ENCODE measurements at places on chromosomes 7 and 10.

- no peak for DNase-seq
Observed at GRCh38 chr7:27194686-27195379, 5.1 kb downstream of the HOXA13 start.

DNA sequence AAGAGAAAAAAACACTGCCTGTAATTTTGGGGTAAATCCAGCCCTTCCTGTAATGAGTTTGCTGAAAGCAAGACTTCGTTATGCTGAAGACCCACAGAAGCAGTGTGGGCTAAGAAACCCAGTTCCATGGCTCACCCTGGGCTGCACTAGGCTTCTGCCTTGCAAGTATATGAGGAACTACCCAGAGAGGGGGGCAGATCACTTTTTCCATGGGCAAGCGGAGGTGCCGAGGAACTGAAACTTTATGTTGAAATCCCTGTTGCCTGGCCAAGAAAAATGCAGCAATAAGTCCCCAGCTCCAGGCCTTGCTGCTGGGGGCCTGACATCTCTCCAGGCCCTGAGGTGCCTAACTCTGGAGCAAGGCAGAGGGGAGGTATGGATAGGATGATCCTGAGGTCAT lies 8.5 kb downstream of the RASSF4 start:
- DNase-seq, result no peak

DNA sequence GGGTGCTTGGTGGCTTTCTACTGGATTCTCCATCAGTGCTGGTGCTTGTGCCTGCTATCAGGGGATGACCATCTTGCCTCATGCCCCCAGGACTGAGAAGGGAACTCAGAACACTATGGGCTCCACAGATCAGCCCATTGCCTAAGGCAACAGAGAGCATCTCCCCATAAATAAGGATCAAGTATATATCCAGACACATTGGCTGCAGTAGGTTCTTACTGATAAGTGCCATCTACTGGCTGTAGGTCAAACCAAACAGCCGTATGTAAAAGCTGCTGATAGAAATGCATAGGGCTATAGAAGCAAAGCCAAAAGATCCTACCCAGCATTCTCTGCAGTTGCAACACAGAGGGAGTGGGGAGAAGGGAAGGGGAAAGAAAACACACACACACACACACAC lies 153.7 kb downstream of the CDK14 start:
- no peak for DNase-seq

DNA sequence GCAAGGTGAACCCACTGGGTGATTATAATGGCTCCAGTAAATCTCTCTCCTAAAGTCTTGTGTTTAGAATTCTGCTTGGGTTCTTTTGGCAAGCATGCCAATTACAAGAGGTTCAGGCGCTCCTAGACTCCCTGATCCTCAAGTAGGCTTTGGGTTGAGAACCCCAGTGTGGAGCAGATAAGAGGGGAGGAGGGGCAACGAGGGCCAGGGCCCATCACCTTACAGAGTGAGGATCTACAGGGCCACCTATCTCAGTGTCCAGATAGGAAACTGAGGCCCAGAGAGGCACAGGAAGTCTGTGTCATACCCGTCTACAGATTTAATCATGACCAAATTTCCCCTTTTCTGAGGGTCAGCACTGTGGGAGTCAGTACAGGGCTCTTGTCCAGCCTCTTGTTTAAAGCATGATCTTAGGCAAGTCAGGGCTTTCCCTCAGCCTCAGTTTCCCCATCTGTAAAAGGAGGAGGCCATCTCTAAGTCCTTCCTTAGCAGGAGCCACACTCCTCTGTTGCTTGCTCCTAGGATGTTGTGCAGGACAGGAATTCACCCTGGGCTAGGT lies 4.4 kb downstream of the TACR2 start:
- no peak for DNase-seq

- no peak for DNase-seq
Observed at GRCh38 chr10:9834434-9834833, 1183.2 kb upstream of the CELF2 start.

DNA sequence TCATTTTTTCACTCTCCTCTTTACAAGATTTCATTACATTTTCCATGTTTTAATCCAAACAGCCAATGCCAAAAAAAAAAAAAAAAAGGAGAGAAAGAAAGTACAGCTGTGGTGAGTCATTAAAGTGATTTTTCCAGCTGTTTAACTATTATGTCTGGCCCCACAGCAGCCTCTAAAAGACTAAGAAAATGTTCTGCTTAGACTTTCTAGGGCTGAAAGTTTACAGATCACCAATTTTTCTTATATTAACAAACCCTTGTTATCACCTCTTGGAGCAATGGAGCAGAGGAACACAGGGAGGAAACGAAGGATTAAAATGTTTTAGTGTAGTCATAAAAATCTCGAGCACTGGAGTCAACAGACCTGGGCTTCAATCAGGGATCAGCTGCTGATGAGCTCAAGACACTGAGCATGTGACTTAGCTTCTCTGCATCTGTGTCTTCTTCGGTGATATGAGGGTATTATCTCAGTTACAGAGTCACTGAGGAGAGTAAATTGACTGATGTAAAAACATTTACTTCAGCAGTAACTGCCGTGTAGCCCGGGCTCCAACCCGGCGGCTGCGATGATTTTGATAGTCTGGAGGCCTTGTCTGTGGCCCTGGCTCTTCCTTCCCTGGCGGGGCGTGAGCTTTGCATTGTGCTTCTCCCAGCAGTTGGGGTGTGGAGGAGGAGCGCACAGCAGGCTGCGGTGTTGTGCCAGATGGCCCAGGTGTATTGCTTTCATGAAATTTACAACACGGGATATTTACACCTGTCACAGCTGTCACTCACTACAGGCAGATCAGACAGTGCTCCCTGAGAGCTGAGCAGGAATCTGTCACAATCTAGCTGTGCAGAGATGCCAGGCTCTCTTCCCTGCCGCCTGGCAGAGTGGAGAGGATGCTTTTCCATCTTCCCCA lies 298.3 kb upstream of the FZD8 start:
- DNase-seq, result no peak

- DNase-seq, result no peak
Observed at GRCh38 chr7:38413784-38414183, 140.3 kb upstream of the TARP start.

GRCh38 chr10:83617692-83618545 lies 521.4 kb upstream of the GHITM start:
- no peak for DNase-seq

GRCh38 chr10:19874190-19874589 lies 58.0 kb downstream of the PLXDC2 start:
- DNase-seq, result no peak

- no peak for DNase-seq
Observed at GRCh38 chr10:86087716-86088115, 278.9 kb downstream of the GRID1 start.

GRCh38 chr10:112791447-112791846 lies 158.6 kb upstream of the TCF7L2 start:
- no peak for DNase-seq

- DNase-seq, result peak; percentile 48
Observed at GRCh38 chr10:35127289-35127891, 744 bp downstream of the CREM start.

- no peak for DNase-seq
Observed at GRCh38 chr10:51141010-51141409, 66.7 kb downstream of the PRKG1 start.

DNA sequence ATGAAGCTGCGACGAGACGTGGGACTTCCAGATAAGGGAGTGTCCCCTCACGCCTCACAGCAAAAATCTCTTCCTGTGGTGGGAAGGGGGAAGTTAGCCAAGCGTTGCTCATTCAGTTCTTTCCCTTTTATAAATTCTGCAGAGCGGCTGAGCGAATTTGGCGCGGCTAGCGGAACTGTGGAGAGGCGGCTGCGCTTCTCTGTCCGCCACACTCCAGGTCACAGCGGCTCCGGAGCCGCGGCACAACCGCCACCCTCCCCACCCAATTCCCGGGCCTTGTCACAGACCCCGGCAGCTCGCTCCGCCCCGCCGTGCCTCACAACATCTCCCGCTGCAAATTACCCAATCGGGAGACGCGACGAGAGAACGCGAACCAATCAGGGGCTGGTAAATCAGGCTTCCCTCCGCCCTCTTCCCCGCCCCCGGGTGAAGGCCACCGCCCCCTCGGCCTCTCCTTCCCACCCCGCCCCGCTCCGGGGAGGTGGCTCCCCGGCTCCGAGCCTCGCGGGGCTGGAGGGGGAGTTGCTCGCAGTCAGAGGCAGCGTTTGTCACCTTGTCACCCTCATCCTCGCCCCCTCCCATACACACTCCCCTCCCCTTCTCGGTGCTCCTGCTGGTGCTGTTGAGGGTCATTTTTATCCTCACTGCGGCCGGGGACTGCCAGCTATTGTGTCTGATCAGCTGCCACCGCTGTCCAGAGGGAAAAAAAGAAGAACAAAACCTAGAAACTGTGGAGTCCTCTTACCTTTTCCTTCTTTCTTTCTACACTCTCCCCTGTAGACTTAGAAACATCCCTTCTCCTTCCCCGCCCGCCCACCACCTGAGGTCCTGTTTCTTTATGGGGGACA lies 918 bp upstream of the ARHGAP21 start:
- DNase-seq, result peak; percentile 91

- DNase-seq, result no peak
Observed at GRCh38 chr10:15943426-15943825, 83.1 kb upstream of the MINDY3 start.

GRCh38 chr10:123743441-123744223 lies 77.5 kb downstream of the GPR26 start:
- DNase-seq, result no peak

- DNase-seq, result no peak
Observed at GRCh38 chr7:113087071-113087998, 708 bp upstream of the GPR85 start.

DNA sequence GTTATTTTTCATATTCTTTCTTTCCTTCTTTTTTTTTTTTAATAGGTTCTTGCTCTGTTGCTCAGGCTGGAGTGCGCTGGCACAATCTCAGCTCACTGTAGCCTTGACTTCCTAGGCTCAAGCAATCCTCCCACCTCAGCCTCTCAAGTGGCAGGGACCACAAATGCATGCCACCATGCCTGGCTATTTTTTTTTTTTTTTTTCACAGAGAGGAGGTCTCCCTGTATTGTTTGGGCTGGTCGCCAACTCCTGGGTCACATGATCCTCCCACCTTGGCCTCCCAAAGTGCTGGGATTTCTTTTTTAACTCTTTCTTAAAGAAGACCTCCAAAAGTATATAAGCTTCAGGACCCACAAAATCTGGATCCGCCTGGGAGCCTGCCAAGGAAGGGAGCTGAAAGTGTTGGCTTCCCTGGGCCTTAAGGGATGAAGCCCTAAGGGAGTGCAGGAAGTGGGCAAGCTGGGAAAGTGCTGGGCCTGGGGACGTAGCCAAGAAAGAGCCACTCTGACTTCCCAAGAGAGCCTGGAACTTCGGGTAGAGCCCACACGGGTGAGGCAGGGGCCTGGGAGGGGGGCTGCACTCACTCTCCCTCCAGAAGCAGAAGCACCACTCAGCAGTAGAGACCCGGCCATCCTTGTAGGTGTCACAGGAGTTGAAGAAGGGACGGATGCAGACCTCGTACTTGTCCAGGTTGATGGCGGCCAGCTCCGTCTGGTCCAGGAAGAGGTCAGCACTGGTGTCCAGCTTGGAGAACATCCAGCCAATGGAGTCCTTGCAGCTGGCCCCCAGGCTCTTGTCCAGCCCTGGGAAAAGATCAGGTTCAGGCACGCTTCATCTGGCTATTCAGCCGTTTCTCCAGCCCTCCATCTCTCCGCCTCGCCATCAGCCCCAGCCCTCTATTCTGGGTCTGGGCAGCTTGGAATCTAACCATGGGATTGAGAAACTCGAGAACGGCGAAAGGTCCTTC lies 21.8 kb downstream of the SPOCK2 start:
- no peak for DNase-seq
